ENCODE measurements at places on chromosomes 7 and 10.

GRCh38 chr10:75916906-75917305 lies 485.5 kb downstream of the LRMDA start:
- DNase-seq, result no peak

- no peak for DNase-seq
Measured at GRCh38 chr10:124792998-124793352, 1.3 kb upstream of the EEF1AKMT2 start.

DNA sequence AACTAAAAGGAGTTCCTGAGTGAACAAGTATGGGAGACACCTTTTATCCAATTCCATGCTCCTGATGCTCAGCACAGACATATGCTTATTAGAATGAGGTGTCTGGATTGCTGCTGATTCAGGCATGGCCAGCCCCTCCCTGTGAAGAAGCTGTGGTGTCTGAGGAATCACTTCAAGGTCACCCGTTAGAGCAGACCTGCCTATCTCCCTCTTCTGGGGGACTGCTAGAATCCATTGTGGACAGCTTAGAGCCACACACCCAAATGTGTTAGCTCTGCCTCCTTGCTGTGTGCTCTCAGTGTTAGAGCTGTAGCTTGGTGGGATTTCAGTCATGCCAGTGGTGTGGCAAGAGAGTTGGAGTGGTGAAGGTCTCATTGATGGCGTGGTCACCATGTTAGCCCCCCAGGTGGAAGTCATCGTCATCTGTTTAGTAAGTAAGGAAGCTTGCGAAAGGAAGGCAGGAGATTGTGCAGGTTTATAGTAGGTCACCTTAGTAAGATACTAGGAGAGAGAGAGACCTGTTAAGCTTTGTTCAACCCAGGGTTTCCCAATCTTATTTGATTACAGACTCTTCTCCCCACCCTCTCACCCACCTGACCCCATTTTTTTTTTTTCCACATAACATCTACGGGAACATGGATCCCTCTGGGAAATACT lies 12.8 kb downstream of the PRXL2A start:
- DNase-seq, result no peak

GRCh38 chr10:73888514-73888913 lies 14.2 kb upstream of the CAMK2G start:
- DNase-seq, result no peak

GRCh38 chr7:39192476-39192875 lies 214.8 kb downstream of the POU6F2 start:
- DNase-seq, result no peak

DNA sequence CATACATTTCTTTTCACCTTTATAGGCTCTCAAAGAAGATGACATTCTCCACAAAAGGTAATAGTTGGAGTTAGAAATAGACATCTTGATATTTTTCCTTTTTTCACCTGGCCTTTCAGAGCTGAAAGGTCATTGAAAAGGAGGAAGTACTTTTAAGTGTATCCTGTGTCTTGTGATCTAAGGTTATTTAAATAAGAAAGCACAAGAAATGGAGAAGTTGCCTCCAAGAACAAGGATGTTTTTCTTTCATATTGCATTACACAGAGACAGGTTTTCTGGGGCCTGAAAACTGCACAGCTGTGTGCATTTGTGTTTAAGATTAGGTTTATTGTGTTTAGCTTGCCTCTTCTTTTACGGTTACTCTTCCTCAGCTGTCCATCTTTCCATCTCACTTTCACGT lies 103.4 kb upstream of the SEMA3D start:
- DNase-seq, result no peak

- DNase-seq, result peak; percentile 87
Measured at GRCh38 chr10:69446650-69447151, 4.6 kb upstream of the TSPAN15 start.

DNA sequence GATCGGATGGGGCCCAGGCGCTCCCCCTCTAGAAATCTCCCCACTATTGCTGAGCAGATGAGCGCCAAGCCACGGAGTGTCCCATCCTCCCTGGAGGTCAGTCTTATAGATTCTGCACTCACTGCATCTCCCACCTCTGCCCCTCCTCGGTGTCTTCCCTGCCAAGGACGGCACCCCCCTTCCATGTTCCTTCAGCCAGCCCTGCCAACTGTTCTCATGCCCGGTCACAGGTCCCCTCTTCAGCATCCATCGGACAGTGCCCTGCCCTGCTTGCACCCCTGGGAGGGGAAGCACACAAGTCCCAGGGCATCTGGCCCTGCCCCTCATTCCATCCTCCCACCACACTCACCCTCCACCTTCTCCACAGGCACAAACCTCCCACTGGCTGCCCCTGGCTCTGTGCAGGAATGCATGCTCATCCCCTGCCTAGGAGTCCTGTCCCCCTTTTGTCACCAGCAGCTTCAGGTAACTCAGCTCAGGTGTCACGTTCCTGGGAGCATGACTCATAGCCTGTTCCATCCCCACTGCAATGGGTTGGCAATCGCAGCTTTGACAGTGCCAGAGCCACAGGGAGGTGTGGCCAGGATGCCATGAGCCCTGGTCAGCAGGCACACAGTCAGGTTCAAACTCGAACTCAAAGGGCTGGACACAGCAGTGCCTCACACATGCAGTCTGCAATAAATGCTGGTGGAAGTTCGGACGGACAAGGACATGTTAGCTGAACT lies 234.7 kb upstream of the TCERG1L start:
- no peak for DNase-seq

DNA sequence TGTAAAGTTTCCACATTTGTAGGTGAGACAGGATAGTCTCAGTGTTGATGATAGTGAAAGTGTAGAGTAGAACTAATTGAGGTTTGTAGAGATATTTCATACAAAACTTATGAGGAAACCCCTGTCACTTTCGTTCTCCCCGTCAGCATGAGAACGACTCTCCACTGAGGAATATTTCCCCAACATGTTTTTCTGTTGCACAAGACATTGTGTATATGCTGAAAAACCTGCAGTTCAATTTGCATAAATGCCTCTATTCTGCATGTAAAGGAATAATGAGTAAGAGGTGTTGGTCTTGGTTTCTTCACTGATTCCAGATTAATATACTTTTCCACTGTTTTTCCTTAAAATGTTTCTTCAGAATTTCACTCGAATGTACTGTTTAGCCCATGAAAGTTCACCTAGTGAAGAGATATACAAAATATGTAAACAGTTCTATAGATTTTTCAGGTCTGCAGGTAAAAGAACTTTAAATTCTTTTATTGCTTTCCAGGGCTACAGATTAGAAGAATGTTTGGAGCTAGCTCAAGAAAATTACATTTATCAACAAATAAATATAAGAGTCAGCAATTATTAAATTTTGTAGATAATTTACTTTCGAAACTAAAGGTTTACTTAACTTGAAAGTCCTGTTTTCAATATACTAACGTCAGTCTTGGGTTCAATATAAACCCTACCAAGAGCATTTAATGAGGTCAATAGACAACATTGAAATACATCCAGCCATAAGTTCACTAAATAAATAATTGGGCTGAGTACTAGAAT lies 37.2 kb downstream of the HEPACAM2 start:
- no peak for DNase-seq

DNA sequence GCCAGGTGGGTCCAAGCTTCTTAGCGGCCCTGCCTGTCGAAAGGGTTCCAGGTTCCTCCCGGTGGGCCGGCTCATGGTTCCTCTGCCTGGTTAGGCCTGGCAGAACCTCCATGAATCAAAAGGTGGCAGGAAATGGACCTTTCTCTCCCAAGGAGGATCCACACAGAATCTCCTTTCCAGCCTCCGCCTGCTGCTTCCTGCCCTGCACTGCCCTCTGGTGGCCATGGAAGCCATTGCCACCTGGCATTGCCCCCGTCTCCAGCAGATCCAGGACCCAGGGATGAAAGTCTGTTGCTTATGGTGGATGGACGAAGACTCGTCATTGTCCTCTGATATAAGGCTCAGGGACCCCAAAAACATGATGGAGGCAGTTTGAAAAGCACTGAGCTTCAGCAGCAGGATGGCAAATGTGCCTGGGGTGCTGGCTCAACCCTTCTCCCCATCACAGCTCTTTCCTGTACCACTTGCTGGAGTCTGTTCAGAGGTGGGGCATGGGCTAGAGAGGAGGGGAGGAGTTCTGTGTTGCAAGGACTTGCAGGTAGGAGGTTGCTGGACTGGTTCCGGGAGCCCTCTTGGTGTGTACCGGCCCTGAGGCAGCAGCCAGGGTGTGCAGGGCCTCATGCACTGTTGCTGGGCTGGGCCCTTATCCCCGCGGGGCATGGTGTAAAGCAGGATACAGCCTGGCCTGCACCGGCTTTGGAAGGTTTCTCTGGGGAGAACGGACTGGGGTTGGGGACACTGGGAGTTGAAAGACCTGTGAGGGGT lies 11.3 kb upstream of the INMT start:
- DNase-seq, result peak; percentile 65

- DNase-seq, result no peak
Measured at GRCh38 chr10:78921895-78922294, 146.9 kb upstream of the ZMIZ1 start.

GRCh38 chr7:27600247-27600646 lies 62.4 kb downstream of the HIBADH start:
- no peak for DNase-seq

DNA sequence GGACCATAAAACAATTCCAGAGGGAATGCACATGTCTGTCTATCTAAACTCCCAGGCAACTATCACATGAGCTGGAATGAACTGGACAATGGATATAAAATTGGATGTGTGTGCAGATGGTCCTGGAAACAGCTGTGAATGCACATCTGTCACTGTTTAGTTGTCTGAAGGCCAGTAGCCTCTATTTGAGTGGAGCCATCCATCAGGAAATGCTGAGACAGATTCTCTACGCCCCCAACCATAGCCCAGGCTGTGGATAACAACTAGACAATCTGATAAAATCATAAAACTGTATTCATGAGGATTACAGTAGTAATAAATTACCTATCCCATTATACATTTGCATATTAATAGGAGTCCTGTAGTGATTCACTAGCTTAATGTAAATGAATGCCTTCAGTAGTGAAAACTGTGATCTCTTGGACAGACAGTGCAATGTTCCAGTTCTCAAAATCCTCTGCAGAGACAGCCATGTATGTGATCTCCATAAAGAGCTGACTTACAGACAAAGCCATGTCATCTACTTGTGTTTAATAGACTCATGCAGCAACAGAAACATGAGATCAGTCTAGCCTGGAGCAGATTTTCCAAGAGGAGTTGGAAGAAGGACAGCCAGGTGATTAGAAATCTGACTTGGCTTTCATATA lies 907.6 kb downstream of the KCNMA1 start:
- no peak for DNase-seq

DNA sequence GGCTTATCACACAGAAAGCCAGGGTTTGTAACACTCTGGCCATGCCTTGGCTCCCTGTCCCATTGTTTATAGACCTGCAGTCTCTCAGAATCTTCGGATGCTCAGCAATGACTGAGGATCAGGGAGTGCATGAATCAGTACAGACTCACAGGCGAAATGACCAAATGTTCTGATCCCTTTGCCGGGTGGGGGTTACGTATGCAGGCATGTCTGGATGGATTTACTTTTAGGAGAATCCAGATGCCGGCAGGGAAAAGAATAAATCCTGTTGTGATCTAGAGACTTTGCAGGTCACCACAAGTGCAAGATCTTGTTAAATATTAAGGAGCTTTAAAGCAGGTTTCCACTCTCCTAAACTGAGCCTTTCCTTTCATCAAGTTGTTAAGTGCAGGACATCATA lies 149.5 kb downstream of the SFMBT2 start:
- no peak for DNase-seq

DNA sequence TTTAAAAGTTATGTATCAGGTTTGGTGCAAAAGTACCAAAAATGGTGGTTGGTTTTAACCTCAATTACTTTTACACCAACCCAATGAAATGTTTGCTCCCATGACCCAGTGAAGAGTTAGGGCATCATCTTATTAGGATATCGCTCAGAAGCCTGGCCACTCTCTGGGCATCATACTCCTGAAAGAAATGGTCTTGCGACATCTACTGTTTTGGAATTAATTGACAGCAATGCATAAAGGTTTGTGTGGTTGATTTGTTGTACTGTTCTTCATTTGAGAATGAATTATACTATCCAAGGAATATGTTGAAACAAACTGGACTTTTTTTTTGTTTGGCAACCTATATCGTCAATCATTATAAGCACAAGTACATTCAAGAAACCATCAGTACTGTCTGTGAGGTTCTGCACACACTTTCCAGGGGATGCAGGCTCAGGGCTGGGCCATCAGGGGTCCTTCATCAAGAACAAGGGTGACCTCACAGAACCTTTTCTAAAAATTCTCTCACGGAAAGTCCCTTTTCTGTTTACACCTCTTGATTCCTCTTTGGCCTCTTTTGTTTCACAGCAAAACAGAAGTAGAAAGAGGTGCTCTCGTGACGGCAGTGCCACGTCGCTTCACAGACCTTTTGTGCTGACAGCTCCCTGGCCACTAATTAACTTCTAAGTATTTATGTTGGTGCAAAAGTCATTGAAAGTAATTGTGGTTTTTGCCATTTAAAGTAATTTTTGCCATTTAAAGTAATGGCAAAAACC lies 117.2 kb upstream of the KLF6 start:
- no peak for DNase-seq

DNA sequence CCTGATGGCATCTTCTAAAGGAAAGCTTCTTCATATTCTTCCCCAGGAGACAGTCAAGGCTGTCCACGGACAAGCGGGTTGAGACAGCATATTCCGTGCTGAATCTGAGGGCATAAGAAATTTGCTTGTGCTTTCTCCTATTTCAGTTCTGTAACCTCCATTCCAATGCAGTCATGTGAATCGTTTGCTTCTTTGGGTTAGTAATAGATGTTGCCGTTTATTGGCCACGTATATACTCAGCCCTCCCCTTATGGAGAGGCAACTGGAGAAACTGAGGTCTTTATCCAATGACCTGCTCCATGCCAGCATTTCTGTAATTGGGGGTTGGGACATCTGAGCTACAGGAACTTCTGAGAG lies 38.9 kb downstream of the LYZL1 start:
- no peak for DNase-seq

GRCh38 chr10:70135684-70136083 lies 3.1 kb upstream of the AIFM2 start:
- no peak for DNase-seq

- no peak for DNase-seq
Measured at GRCh38 chr10:128687408-128687807, 561.2 kb upstream of the MKI67 start.

- DNase-seq, result no peak
Measured at GRCh38 chr10:607545-608185, 81.8 kb downstream of the DIP2C start.

DNA sequence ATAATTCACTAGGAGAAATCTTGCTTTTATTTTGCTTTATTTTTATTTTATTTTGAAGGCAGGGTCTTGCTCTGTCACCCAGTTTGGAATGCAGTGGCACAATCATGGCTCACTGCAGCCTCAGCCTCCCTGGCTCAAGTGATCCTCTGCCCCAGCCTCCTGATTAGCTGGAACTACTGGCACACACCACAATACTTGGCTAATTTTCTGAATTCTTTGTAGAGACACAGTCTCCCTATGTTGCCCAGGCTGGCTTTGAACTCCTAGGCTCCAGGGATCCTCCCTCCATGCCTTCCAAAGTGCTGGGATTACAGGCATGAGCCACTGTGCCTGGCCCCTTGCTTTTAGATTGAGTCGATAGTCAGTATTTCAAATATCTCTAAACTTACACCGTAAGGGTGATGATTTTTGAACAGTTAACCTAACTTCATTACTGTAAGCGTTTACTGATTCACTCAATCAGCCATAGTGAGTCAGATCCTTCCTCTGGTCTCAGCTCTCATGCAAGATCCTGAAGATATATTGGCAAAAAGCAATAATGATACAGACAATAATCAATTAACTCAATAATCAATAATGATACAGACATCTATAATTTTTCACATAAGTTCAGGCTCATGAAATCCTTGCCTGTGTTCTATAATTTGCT lies 239.5 kb downstream of the KIAA1217 start:
- DNase-seq, result peak; percentile 53

- no peak for DNase-seq
Measured at GRCh38 chr10:78200686-78201085, 167.0 kb downstream of the RPS24 start.

GRCh38 chr7:134804854-134805253 lies 25.4 kb downstream of the CALD1 start:
- DNase-seq, result no peak

Measured in EL (cell line).